ENCODE measurements at places on chromosomes 1 and 21.
A peak's percentile ranks its signal among the peaks of the same experiment; 100 is the strongest.

DNA sequence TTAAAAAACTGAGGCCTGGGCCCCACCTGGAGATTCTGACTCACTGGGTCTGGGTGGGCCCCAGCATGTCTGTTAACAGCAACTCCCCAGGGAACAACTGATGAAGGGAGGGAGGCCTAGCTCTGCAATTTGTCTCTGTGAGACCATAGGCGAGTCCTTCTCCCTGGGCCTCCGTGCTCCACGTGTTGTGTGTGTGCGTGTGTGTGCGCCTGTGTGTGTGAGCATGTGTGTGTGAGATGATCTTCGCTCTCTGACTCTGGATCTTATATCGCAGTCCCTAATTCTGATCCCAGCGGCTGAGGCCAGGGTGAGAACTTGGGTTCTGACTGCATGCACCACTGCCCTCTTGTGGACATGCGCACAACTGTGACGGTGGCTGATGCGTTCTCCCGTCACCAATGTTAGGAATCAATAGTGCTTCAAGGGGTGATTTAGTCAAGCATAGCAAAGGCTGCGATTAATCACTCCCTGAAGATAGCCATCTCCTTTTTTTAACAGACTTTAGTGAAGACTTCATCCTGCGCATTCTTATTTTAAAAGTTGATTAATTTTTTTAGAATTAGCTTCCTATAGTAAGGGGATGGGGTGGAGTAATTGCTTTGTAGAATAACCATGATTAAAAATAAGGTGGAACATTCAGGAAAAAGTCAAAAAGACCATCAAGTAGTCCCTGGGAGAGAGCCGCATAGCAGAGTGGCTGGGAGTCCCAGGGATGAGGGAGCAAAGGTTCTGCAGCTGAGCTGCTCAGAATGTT is 62.4 kb upstream of the USP24 start:
- peak; percentile 80 for DNase-seq

DNA sequence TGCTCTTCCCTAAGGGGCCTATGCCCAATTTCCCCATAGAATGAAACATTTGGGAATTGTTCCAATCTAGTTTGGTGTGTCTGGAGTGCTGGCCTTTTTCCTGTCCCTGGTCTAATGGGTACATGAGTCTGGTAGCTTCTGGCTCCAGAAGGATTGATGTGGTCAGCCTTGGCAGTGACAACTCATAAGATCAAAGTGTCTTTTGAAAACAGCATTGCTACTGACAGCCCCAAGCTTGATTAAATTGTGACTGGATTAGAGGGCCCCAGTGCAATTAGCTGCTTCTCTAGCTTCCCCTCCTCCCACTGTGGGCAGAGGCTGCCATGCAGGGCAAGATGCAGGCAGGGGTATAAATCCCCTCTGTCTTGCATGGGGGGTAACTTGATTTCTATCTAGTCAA is 130.9 kb downstream of the UCK2 start:
- no peak for DNase-seq

- DNase-seq = no peak
Measured at GRCh38 chr1:156376146-156376545, 7.1 kb downstream of the RHBG start.

GRCh38 chr1:30575066-30575465 is 148.3 kb downstream of the MATN1 start:
- no peak for DNase-seq

DNA sequence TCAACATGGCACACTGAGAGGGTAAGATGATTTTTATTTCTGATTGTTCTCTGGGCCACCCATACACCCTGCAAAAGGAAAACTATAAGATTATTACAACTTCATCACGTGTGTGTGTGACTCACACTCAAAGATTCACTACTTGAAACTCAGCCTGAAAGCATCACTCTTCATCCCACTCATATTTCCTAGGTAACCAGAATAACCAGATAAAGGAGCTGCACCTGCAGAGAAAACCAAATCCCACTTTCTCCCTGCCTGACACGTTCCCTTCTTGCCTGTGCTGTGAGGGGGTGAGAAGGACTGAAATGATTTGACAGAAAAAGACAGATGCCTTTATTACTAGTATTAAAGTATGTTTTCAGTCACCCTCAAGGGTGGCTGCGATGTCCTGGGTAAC is 131.6 kb downstream of the TGFBR3 start:
- DNase-seq = no peak

DNA sequence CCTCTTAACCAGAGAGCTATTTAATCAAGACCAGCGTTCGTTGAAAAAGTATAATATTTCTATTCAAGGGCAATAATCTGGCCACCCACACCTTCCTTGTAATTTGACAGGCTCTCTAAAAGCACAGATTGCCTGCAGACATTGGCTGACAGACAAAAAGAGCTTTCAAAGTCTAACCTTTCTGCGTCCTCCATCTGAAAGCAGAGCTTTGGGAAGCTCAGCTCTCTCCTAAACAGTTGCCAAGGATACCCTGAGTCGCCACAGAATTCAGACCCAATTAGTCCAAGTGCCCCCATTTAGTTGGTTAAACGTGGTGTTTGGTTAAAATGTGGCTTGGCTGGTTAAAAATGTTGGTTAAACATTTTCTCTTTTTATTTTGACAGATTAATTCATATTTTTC is 33.7 kb upstream of the PLA2G2C start:
- no peak for DNase-seq

DNA sequence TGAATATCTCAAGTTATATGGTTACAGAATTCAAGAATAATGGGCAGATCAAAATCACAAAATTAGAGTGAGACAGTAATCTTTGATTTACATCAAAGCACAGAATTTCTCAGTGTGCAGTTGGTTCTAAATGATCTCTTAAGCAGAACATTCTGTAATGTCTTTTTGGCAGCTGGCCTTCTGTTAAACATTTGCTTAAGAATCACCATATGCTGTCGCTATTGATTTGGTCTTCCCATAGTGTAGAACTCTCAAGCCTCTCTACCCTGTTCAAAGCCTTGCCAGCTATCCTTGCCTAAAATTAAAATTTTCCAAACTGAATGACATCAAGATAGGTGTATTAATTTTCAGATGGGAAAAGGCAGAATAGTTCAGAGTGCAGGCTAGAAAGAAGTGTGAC is 38.9 kb upstream of the ERO1B start:
- DNase-seq = no peak

DNA sequence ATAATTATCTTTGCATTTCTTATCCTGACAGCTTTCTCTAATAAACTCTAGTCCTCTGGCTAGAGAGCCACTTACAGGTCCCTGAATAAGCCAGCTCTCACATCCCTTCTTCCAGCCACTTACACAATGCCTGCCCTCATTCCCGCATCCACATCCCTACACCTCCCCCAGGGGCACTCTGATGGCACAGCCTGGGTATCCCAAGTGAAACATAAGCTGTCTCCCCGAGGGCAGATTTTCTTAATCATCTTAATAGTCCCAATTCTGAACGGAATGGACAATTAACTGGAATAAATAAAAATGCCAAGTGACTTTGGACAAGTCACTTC is 4.9 kb downstream of the RHOC start:
- DNase-seq = peak; percentile 34

GRCh38 chr1:65615859-65616258 is 176.8 kb upstream of the PDE4B start:
- DNase-seq = no peak

- no peak for DNase-seq
Measured at GRCh38 chr1:244840219-244840794, 4.8 kb downstream of the COX20 start.

GRCh38 chr1:16430606-16431005 is 6.6 kb downstream of the SPATA21 start:
- DNase-seq = no peak

- DNase-seq = no peak
Measured at GRCh38 chr1:156471496-156472490, 28.8 kb downstream of the MEF2D start.

DNA sequence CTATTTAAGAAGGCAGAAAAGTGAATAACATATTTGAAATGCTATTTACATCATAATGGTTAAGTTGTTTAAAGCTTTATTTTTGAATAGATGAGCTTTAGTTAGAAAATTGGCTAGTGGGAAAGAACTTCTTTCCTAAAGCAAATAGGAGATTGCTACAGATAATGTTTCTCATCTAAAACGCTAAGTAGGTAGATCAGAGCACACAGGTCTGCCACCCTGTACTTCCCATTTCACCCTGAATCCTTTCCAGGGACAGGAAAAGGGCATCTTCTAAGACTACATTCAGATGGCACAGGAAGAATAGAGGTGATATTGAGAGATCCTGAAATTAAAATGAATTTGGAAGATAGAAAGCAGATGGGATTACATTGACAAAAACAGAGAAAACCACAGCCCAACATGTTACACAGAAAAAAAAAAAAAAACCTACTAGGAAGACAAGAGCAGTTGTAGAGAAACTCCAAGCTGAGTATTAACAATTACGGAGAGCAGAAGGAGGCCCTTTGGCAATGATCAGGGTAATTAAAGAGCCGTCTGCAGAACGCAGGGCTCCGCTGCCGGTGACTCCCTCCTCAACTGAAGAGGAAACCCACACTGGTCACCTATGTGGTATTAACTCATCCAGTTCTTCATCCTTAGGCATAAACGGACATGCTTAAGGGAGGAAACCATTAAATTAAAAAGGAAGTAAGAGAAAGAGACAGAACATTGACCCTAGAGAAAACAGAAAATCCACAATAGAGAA is 53.6 kb upstream of the MAP10 start:
- no peak for DNase-seq

DNA sequence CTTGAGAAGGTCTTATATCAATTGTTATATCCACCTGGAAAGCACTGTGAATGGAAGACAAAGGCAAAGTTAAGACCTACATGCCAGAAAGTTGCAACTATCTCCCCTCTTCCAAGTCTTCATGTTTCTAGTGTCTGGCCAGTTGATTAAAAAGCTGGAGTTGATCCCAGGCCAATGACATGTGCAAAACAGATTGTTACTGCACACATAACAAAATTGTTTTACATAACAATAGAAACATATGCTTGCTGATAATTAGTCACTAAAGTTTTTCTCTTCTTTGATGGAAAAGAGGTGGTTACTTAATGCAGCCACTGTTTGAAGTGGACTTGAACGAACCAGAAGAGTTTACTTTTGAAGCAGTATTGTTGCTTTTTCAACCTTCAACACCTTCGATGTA is 158.2 kb downstream of the TGFBR3 start:
- peak; percentile 70 for DNase-seq

GRCh38 chr1:11355559-11356475 is 82.8 kb downstream of the UBIAD1 start:
- no peak for DNase-seq

- peak; percentile 24 for DNase-seq
Measured at GRCh38 chr1:21671915-21672314, 2.8 kb upstream of the RAP1GAP start.

- DNase-seq = no peak
Measured at GRCh38 chr1:54697896-54698295, 17.8 kb upstream of the TTC4 start.

DNA sequence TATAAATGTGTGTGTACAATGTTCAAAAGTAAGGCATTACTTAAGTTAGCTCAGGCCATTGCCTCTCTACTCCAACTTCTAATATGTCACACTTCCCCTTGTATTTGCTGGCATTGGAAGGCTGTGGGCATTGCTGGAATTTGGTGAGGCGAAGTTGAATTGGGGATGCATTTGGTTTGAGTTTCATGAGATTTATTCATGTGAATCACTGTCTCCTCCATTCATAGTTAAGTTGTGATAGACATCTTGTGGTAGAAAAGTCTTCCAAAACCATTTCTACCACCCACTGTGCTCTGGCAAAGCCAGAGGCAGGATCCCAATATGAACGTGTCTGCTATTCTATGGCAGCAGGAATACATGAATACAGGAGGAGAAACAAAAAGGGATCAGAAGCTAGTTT is 397.8 kb upstream of the USP24 start:
- no peak for DNase-seq

- peak; percentile 38 for DNase-seq
Measured at GRCh38 chr1:237851210-237851845, 39.4 kb downstream of the ZP4 start.

DNA sequence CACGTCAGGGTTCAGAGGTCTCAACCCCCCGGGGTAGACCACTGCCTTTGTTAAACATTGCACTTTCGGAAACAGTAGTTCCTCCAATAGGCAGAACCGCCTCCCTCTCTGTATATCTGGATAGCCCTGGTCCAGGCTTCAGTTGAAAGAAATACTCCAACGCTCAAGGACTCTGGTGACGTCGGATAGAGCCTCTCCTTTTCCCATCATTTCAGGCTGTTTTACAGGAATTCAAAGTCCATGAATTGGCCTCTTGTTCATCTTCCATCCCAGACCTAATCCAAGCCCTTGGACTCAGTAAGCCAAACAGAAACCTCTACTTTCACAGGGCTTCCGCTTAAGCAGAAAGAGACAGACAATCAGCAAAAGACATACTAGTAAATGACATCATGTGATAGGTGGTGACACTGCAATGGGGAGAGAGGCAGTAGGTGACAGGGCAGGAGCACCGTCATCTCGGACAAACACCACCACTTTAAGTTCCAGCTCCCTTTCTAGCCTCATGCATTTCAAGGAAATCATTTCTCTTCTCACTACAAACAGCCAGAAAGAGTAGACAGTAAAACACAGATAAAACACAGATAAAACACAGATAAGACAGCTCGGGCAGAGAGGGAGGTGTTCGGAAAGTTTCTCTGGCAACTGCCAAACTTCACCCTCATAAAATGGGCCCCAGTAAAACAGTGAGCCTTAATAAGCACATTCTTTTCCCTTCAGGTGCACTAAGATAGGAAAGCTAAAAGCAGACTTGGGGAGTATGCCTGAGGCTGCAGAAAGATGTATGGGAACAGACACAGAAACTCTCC is 2.3 kb upstream of the PLA2G2A start:
- DNase-seq = no peak

DNA sequence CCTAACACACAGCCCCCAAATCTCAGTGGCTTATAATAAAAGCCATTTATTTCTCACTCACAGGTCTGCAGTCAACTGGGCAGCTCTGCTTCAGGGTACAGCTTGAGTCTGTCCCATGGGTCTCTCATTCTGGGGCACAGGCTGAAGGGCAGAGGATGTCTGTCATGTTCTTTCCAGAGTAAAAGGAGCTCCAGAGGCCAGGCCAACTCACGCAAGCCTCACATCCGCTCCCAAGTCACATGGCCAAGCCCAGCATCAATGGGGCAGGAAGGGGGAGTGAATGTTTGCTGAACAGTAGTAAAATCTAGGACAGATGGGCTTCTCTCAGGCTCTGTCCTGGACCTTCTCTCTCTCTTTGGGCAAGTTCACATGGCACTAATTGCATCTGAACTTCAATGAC is 7.1 kb upstream of the SSBP3 start:
- peak; percentile 74 for DNase-seq

DNA sequence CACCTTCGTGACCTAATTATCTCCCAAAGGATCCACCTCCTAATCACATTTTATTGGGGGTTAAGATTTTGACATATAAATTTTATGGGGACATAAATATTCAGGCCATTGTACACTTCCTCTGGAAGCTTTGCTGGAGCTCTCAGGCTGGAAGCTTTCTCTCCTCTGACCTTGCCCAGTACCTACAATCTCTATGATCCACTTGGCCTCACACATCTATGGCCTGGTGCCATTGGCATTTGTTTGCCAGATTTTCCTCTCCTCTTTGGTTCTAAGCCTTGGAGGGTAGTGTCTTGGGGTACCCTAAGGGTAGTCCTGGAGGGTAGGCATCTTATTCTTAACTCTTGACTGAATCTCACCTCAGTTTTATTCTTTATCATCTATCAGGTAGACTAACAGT is 79.0 kb downstream of the HLX start:
- DNase-seq = no peak

Data from right hindlimb (tissue), 1 donor.